Activated CD4-positive, alpha-beta T cell treated with anti-CD3 and anti-CD28 coated beads for 4 hours (primary cell): ENCODE measurements at places on chromosomes 13 and 19.
A peak's percentile ranks its signal among the peaks of the same experiment; 100 is the strongest.

DNA sequence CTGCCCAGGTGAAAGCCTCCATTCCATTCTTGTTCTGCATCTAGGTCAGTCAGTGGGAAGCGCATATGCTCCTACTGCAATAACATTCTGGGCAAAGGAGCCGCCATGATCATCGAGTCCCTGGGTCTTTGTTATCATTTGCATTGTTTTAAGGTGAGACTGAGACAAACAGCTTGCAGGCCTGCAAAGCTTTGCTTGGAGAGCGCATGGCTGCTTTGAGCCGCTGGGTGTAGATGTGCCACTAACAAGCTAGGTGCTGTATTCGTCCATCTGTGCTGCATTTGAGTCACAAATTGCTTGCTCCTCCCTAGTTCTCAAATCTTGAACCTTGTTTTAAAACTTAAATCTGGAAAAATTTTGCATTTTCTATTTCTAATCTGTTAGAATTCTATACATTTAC, 219.1 kb downstream of the LMO7 start:
- no peak for DNase-seq

GRCh38 chr19:31390711-31391110, 41.5 kb upstream of the TSHZ3 start:
- DNase-seq = no peak

GRCh38 chr13:87981416-87981815, 310.2 kb downstream of the SLITRK5 start:
- no peak for DNase-seq

DNA sequence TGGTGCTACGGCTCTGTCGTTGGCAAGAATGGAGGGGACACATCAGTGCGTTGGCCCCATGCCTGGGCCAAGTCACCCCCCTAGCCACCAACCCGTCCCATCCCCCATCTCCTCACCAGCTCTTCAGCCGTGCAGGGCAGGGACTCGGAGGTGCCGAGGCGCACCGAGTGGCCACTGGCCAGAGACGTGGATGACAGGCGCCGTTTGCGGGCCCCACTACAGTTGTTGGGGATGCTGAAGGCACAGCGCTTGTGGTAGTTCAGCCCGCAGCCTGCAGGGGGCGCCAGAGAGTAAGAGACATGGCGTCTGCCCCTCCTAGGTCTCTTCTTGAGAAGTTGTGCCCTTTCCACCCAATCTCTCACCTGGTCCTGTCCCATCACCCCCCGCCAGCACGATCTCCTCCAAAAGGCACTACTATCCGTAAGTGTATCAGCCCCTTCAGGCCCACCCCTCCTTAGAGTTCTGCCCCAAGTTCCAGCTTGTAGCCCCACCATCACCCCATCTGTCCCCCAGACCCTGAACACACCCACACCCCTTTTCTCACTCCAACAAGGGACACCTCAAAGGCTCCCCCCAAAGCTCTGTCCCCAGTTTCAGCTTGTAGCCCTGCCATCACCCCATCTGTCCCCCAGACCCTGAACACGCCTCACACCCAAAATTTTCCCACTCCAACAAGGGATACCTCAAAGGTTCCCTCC, 12.4 kb downstream of the PRKD2 start:
- DNase-seq = peak; percentile 92

DNA sequence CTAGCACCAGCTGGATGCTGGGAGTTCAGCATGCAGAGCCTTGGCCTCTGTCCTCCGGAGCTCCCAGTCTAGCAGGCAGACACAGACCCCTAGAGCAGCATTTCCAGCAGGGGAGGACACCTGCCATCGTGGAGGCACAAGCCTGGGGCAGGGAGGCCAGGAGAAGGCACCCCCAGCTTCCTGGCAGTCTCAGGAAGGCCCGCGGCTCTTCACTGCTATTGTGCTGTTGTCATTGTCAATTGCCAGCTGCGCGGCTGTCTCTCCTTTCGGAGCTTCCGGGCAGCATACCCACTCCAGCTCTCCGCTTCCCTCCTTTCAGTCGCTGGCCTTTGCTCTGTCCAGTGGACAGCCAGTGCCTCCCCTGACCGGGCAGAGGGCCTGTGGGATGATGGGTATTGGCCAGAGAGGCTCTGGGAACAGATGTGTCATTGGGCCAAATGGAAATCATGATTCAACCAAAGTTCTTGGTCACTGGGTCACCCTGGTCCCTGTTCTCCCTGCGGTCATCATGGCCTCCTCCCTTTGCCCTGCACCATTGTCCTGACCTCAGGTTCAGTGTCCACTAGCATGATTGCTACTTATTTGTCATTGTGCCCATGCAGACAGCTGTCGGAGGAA, 93.0 kb downstream of the SLC7A1 start:
- DNase-seq = no peak

DNA sequence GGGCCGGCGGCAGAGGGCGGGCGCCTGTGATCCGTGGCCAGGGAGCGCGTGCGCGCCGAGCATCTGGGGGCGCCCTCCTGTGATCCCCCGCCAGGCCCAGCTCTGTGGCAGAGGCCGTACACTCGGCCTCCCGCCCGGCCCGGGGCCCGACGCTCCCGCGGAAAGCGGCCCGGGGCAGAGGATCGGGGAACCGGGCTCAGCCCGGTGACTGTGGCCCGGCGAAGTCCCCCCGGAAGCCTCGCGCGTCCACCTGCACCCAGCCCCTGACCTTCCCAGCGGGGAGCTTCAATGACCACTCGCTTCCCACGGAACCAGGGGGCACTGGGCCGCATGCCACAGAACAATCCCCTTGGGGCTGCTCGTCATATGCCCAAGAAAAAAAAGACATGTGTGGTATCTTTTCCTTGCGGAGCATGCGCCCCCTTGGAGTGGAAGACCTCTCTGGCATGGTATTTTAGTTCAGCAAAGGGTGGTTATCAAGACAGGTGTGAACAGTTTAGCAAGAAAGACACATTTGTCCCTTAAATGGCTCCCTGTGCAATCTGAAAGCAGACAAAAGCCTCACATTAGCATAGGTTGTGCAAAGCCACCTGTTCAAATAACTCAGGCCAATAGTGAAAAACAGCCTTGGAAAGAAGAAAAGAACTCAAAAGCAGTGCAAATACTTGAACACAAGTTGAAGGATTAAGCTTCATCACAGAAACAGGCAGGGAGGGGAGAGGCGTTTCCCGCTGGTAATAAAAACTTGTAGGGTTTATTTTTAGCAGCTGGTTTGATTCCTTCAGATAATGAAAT, 290.9 kb upstream of the SOX21 start:
- no peak for DNase-seq

GRCh38 chr19:15195371-15196334, 5.1 kb downstream of the NOTCH3 start:
- DNase-seq = peak; percentile 39

- DNase-seq = peak; percentile 43
Observed at GRCh38 chr19:35710784-35711723, 6.7 kb downstream of the ZBTB32 start.

- DNase-seq = no peak
Observed at GRCh38 chr13:109483284-109483683, 303.1 kb downstream of the IRS2 start.

GRCh38 chr19:4550018-4550417, 9.5 kb downstream of the SEMA6B start:
- DNase-seq = no peak

- DNase-seq = no peak
Observed at GRCh38 chr13:72970956-72971355, 87.8 kb upstream of the KLF5 start.

GRCh38 chr13:76644906-76645305, 241.3 kb downstream of the KCTD12 start:
- DNase-seq = no peak

DNA sequence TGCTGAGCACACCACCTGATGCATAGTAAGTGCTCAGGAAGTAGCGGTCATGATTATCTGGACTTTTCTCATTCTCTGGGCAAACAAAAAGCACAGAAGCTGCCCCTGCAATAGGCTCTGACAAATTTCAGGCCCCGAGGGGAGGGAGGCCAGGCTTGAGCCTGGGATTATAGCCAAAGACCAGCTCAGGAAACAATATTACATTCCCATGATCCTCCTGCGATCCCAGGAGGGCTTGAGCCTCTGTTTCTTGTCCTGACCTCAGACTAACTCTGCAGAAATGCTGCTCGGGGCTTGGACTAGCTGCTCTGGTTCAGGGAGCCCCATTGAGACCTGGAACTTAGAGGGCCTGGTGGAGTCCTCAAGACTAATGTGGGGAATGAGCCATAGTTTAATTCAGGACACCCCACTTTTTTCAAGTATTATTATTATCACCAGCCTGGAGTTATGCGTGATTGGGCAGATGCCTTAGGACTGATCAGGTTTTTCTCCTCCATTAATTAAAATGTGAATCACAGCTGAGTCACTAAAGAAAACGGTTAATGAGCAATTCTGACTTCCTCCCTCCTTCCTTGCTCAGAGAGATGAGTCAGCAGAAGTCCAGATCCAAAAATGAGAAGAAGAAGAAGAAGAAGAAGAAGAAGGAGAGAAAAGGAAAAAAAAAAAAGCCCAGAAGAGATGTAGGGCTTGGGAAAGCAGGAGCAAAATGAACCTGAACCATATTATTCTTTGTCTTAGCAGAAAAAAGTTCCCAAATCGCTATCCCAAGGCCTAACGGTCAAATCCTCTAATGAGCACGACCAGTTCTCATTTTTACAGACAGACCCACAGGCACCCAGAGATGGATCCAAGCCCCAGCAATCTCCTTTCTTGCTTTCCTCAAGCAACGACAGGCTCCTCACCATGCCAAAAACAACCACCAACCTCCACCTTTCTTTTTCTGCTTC, 107.2 kb downstream of the CACNA1A start:
- DNase-seq = no peak

- no peak for DNase-seq
Observed at GRCh38 chr13:48902368-48902767, 73.3 kb upstream of the FNDC3A start.

GRCh38 chr13:99307247-99307646, at the start of gene GPR183:
Gene GPR183 (minus strand): TSS chr13:99307399. CDS start chr13:99296145, 11,254 bp downstream.
- no peak for DNase-seq

DNA sequence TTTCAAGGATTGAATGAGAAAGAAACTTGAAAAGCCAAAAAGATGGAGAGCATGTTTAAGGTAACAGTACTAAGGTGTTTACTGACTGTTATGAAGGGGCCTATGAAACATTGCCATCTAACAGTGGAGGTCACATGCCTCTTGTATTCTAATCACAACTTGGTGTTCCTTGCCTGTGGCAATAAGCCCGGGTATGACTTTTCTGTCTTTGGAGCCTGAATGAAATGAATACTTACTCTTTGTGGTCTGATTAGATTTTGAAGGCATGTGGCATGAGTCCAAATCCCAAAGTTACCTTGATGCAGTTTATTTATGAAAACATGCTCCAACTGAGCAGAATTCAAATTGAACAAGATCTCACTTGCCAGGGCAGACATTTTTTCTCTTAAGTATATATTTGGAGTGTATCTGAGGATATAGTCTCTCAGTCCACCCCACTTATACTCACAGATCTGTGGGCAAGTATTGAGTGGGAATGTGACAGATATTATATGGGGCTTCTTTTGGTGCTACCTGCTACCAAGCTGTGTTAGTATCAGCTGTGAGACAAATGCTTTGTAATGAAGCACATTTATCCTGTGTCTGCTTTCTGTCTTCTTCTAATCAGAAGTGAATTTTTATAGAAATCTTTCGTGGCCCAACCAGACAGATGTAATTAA, 67.5 kb downstream of the B3GLCT start:
- DNase-seq = no peak

GRCh38 chr19:46225558-46226004, 4.0 kb upstream of the IGFL1 start:
- DNase-seq = no peak

DNA sequence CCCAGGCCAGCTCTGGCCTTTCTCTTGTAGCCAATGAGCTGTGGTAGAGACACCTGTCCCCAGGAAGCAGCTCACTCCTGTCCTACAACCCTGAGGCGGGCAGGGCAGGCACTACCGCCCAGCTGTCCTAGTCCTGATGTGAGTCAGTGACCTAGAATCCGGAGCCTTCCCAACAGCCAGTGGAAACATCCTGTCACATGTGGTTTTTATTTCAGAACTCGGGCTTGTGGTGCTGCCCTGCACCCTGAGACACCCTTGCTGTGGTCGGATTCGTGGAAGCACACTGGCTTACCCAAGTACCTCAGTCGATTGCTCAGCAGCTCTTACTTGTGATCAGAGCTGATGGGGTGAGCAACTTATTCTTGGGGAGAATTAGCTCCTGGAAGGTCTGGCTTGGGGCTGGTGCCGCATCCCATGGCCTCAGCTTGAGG, 83.6 kb upstream of the ARHGEF7 start:
- DNase-seq = peak; percentile 12

DNA sequence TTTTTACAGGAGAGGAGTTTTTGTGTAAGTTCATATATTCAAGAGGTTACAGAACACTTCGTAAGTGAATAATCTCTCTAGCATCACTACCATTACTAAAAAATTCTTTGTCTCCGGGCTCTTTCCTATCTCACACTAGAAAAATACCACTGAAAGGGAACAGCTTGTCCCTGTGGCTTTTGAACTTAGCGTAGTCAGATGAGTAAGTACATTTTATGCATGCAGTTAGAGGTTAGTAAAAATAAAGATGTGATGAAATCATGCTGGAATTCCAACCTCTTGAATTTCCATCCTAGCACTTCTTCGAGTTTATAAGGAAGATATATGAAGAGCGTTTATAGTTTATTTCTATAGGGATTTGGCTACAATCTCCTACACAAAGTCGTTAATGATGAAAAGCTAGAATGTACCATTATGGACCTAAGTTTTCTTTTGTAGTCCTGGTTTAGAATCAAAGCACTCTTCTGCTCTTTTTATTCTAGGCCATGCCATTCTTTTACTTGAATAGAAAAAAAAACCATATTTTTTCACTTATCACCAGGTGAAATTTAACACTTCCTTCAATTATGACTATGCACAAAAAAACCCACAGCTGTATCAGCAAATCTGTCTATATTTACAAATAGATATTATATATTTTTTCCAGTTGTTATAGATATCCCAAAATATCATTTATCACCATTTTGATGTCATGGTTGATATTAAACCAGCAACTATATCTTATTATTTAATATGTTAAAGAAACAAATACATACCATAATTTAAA, 139.9 kb upstream of the PCDH9 start:
- no peak for DNase-seq

DNA sequence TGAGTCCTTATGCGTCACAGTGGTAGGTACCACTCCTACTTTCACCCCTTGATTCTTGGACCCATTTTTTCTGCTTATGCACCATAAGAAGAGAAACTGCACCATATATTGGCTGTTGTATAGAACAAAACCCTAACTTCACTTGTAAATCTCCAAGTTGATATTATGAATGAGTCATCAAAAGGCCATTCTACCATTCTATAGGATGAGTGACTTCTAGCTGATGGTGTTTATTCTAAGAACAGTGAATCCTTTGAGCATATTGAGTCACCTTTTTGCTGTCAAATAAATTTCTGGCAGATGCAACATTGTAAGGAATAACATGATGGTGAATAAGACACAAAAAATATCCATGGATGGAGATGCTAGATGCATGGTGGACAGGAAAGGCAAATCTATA, 57.7 kb downstream of the POLR1D start:
- no peak for DNase-seq

GRCh38 chr13:73060251-73061160, 1.7 kb downstream of the KLF5 start:
- DNase-seq = no peak
